ENCODE measurements at places on chromosomes 7 and 10.

GRCh38 chr10:6022660-6023059, 39.5 kb downstream of the IL2RA start:
- no peak for DNase-seq

DNA sequence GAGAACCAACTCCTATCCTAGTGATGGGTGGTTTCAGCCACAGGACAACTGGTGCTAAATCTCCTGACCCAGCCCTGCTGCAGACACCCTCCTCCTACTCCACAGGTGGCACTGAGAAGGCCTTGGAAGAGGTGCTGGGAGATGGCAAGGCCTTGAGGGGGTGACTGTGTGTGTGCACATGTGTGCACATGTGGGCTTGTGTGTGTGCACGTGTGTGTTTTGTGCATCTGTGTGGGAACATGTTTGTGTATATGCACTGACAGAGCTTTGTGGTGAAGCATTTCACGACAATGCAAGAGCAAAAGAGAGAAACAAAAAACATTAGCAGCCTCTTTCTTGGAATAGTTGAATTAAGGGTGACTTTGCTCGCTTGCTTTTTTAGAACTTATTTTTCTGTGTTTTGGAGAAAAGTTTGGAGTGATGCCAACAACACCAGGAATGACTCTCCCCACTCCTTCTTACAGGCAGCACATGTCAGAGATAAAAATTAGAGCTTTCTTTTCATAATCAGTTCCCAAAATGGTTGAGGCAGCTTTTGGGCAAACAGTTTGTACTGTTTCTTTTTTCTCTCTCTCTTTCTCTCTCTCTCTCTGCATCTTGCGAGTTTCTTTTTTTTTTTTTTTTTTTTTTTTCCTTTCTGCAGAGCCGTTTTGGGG, 69.5 kb downstream of the SEC61G start:
- DNase-seq, result no peak

- peak; percentile 41 for DNase-seq
Observed at GRCh38 chr7:77532247-77532646, 4.8 kb upstream of the PTPN12 start.

DNA sequence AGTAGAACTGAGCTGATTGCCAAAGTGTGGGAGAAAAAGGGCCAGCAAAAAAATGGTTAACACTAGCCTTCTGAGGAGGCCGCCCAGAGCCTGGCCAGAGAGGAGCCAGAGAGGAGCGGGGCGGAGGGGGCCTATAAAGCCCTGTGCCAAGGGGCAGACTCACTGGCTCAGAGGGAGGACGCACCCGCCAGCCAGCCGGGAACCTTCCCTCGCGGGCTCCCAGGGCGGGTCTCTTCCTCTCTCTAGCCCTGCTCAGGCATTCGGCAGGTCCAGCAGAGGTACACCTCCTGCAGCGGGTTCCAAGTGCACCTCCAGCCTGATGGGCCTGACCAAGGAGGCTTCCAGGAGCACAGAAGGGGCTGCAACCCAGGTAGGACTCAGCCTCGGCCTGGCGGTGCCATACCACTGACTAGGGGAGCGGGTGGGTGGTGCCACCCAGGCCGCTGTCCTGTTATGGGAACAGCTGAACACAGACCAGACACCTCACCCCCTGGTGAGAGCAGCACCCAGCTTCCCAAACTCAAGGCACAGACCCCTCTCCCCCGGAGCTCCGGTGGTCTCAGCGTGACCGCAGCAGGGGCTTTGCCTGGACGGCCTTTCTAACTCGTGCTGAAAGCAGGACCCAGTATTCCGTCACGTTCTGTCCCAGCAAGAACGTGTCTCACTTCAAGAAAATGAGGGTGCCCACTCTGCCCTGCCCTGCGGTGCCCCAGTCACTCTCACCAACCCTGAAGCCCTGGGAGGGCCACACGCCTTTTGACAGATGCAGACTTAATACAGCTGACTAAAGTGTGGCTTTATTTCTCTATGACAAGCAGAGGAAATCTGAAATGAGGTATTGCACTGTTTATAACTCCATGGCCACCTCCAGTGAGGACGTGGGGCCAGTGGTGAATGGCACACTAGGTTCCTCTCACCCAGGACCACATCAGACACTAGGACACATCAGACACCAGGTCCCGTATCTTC, at the start of gene GPER1:
Gene GPER1 (plus strand): TSS at position 162 of the 969 bp plus-strand sequence. CDS start 3,616 bp downstream, outside the sequence.
- no peak for DNase-seq

GRCh38 chr7:131015657-131015958, 281.6 kb upstream of the KLF14 start:
- no peak for DNase-seq

DNA sequence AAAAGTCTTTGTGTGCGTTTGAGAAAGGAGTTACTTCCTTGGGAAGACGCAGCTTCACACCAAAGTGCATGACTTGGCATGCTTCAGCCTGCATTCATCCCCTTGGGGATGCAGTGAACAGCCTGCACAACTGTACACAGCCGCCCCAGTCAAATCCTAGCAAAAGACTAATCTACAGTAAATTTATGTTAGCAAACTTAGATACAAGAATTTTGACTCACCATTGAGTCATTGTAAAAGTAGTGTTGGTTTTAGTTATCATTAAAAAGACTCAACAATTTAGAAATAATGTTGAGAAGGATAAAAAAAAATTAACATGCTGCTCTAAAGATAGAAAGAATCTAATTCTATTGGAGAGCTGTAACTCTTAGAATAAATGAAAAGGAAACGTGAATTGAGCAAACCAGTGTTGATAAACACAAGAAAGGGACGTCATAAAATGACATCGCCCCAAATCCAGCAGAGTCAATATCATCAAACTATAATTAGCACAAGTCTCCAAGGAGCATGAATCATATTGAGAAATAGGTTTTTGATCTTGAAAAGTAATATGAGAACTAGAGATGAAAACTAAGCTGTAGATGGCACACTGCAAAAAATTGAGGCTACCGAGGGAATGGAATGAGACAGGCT, 11.9 kb upstream of the OPTN start:
- peak; percentile 8 for DNase-seq

DNA sequence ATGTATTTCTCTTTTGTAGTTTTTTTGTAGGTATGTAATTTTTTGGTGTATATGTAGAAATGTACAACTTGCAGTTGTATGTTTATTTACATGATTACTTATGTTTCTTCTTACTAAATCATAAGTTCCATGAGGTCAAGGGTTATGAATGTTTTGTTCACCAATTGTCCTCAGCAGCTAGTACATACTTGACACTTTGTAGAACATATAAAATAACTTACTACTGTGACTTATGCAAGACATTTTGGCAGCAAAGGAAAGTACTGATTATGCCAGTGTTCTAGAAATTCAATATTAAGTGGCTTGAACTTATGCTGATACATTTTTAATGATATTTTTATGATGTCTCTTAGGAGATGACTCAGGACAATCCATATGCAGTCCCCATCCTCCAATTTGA, 209.6 kb downstream of the DKK1 start:
- no peak for DNase-seq

- DNase-seq, result no peak
Observed at GRCh38 chr10:35503578-35503977, 101.6 kb upstream of the GJD4 start.

DNA sequence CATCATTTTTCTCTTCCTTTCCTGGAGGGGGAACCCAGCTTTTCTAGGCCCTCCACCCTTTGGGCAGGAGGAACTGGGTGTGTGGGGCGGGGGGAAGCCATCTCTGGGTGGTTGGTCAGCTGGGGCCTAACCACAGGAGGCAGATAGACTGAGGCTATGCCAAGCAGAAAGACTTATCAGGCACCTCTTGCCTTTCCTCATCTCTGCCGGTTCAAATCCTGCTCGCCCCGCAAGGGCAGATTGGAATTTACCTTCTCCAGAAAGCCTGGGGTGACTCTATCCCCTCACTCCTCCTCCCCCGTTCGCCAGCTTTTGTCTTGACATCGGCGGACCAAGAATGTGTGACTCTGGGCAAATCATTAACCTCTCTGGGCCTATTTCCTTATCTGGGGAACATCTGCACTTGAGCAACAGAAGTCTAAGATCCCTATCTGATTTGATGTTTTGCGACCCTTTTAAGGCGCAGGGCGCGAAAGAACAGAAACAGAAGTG, 584 bp upstream of the GARS1 start:
- peak; percentile 36 for DNase-seq

- DNase-seq, result no peak
Observed at GRCh38 chr7:66883716-66884115, 37.3 kb upstream of the TMEM248 start.

DNA sequence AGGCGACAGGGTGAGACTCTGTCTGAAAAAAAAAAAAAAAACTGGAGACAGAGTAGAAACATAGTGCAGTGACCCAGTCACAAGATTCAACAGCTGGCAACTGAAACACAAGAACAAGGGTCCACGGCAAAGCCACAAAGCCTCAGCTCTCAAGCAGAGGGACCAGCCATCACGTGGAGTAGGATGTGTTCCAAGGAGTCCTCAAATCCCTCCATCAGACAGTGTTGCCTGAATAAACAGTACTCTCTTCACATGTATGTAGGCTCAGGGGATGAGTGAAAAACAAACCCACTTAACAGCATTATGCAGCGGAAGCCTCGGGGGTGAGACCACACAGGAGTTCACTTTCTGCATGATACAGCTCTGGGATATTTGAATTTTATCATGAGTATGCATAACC, 62.0 kb downstream of the SLIT1 start:
- no peak for DNase-seq

GRCh38 chr10:6068422-6068821, 6.3 kb upstream of the IL2RA start:
- peak; percentile 90 for DNase-seq

GRCh38 chr10:80155696-80156215, 23.2 kb downstream of the PLAC9 start:
- peak; percentile 71 for DNase-seq

DNA sequence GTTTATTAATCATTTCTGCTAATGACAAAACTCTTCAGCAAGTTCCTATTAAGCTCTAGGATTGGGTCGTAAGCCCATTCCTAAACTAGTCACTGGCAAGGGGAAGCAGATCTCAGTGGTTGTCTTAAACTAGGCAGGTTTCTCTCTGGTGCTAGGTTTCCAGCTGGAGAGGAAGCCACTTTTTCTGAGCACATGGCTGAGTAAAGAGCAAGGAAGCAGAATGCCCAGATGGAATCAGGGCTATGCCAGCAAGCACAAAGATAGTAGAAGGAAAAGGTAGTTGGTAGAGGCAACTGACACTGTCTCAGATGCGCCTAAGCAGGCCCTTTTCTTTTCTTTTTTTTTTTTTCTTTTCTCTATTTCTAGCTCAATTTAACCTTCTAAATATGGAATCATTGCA, 224.9 kb downstream of the EXOC4 start:
- DNase-seq, result no peak

GRCh38 chr10:4984971-4985594, 18.6 kb downstream of the AKR1C2 start:
- no peak for DNase-seq

DNA sequence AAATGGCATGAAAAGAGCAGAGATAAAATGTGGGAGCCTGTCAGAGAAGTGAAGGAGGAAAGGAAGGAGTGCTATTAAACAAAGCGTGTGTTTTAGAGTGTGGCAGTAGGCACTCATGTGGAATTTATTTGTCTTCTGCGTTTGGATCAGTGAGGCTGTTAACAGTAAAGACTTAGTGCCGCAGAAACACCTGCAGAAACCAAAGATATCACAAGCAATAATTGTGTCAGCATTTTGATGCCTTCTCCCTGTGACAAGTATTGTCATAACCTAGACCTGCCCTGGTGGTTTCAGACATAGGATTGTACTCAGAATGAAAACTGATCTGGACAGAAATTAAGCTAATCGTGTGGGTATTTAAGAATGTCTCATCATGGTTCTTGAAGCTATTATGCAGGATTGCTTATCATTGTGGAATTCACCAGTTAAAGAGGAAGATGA, 191.0 kb downstream of the CAMK1D start:
- no peak for DNase-seq

DNA sequence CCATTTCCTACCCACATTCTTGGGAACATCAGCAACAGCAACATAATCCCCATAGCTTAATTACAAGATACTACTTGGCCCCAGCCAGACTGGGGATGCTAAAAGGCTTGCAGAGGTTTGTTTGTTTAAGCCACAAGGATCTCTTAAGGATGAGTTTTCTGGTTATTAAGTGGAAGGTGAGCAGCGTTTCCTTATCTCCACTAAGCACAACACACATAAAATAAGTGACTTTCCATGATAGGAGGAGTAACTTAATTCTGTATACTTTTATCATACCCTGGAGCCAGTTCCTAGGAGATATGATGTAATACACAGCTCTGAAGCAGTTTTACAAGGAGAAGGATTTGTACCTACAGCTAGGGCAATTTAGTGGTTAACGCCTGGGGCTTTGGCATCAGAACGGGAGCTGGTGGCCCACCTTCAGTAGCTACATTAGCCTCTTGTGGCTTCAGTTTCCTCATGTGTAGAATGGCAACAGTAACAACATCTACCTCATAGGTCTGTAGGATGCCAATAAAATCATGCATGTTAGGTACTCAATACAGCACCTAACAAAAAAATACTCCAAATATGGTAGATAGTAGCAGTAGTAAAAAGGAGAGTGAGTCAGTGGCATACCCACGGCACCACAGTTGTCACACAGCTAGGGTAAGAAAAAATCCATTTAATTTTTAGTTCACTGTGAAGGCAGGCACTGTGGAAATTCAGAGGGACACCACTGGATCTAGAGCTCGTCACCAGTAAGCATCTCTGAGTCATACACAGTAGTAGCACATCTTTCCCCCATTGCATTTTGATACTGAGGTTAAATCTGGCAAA, 55.2 kb downstream of the DOCK4 start:
- no peak for DNase-seq

DNA sequence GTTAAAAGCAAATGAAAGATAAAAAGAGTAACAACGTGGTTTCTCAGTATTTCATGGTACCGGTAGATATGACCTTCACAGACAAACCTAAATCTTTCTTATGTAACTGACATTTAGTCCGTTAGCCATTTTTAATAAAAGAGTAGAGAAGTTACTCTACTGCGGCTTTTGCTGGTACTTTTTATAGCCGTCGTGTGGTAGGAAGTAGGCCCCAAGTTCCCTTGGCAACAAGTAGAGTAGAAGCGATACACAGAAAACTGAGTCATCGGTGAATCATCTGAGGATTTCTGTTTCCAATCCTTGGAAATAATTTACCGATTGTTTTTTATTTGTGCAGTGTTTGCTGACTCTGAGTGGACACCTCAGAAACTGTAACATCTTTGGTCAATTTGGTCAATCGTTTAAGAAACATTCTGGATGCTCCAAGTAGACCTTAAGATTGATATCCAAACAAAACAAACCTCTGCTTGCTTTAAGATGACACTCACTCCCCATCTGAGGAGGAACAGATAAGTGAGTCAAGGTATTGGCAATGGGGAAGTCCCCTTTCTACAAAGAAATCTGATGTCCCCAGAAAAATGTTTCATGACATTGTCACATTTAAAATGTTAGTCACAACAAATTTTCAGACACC, 63.9 kb upstream of the AHR start:
- peak; percentile 97 for DNase-seq

- no peak for DNase-seq
Observed at GRCh38 chr10:11520892-11521291, 90.6 kb downstream of the USP6NL start.

- no peak for DNase-seq
Observed at GRCh38 chr7:45680776-45681175, 106.6 kb downstream of the ADCY1 start.

- no peak for DNase-seq
Observed at GRCh38 chr7:130144312-130145171, 60.7 kb downstream of the TMEM209 start.

GRCh38 chr7:29386196-29386765, 177.4 kb upstream of the PRR15 start:
- DNase-seq, result no peak

GRCh38 chr7:39164887-39165286, 187.2 kb downstream of the POU6F2 start:
- no peak for DNase-seq

Measured in MV-4-11 (cell line).